CD4-positive, alpha-beta T cell treated with Interleukin-6 for 4 hours (primary cell): ENCODE measurements at places on chromosomes 11 and 22.

DNA sequence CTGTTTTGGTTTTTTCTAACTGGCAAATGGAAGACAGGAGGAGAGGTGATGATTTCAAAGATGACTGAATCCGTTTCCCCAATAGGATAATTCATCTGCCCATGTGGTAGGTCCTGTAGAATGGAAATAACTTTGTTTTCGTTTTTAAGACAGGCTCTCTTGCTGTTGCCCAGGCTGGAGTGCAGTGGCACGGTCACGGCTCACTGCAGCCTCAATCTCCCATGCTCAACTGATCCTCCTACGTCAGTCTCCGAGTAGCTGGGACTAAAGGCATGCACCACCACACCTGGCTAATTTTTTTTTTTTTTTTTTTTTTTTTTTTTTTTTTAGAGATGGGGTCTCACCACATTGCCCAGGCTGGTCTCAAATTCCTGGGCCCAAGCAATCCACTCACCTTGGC is 77.4 kb upstream of the BIRC3 start:
- DNase-seq = no peak

DNA sequence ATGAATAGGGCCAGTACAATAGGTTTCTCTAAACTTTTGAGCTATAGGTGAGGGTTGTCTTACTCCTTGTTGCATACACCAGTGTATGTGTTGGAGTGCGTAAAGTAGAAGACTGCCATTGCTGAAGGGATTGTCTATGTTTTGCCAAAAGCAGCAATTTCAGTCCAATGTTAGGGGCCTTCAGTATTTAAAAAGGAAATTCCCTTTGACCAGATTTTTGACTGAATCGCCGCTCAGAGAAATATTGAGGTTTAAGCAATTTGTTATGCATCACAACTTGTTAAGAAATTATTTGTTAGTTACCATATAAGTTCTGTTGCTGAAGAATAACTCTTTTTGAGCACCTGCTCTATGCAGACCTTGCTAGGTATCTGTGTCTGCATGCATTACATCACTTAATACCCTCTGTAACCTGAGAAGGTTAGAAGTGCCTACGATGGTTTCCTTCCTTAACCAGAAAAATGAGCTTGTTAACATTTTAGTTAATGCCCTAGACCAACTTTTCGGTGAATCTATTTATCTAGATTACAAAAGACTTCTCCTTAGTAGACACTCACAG is 33.9 kb downstream of the MMP20 start:
- DNase-seq = no peak

DNA sequence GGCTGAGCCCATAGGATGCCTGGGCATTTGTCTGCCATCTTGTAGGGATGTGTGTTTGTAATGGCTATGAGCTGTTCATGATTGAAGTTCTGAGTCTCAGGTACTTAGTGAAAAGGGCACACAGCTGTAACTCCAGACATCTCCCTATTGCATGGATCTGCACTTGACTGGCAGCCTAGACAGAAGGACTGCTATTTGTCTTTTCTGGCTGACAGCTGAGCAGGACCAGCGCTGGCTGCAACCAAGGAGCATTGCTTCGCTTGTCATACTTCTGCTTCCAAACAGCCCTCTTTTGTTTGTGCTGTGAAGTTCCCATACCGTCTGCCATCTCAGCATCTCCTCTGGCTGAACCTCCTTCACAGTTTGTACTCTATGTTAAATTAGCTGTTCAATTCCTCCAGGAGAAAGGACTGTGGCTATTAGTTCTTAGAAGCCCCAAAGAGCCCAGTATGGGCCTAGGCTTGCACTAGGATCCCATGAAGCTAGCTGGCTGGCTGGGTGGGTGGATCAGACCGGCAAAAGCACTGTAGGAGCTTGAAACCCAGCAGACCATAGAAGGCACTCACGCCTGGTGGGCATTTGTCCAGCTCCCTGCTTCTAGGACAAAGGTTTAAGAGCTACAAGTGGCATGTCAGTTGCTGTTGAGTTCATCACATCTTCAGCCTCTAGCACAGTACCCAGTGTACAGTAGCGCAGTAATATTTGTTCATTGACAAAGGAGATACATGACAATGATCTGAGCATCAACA is 20.4 kb downstream of the HIRA start:
- no peak for DNase-seq

GRCh38 chr11:70854201-70854600 is 398.2 kb downstream of the SHANK2 start:
- no peak for DNase-seq

GRCh38 chr22:29073618-29074275 is 912 bp downstream of the KREMEN1 start:
- peak; percentile 18 for DNase-seq

GRCh38 chr22:21726650-21727049 is 8.9 kb downstream of the YPEL1 start:
- peak; percentile 22 for DNase-seq

DNA sequence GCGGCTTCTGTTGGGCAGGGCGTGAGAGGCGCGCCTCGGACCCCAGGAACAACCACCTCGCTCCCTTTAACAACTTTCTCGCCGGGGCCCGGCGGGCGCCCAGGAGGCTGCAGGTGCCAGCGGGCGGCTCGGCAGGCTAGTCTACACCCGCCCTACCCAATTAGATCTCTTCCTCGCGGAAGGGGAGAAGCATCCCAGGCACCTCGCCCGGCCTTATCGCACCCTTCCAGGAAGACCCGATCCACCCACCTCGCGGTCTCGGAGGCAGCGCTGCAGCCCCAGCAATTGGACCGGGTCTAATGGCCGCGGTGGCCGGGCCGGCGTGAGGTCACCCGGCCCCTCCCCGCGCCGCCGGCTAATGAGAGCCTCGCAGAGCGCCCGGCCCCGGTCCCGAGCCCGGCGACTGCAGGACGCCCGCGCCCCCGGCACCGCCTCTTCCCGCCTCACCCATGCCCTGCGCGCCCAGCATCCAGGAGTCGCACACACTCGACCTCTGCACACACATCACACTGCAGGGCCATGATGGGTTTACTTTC is at the start of gene PLAAT3:
Gene PLAAT3, minus strand, starts transcription at position 298 of the 536 bp plus-strand sequence. CDS start 419 bp downstream, outside the sequence.
- peak; percentile 47 for DNase-seq

GRCh38 chr11:129951201-129951865 is 51.3 kb downstream of the PRDM10 start:
- no peak for DNase-seq

GRCh38 chr11:108466405-108466804 is 924 bp downstream of the C11orf65 start:
- no peak for DNase-seq

DNA sequence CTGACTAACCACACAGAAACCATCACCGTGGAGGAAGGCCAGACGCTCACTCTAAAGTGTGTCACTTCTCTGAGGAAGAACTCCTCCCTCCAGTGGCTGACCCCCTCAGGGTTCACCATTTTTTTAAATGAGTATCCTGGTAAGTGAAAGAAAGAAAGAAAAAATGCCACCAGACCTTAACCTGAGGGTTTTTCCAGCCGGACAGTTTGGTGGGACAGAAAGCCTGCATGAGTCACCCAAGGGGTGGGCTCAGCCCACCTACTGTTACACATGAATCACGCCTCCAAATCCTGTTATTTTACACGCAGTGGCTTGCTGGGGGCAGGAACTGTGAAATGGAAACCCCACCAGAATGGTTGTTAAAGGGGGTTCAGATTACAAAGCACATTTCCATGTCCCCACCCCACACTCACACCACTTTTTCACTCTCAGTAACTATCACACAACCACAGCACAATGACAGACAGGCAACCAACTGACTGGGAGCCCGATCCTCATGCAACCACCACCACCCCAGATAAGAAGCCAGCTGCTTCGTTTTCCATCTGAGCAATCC is 11.9 kb downstream of the CRTAM start:
- no peak for DNase-seq

DNA sequence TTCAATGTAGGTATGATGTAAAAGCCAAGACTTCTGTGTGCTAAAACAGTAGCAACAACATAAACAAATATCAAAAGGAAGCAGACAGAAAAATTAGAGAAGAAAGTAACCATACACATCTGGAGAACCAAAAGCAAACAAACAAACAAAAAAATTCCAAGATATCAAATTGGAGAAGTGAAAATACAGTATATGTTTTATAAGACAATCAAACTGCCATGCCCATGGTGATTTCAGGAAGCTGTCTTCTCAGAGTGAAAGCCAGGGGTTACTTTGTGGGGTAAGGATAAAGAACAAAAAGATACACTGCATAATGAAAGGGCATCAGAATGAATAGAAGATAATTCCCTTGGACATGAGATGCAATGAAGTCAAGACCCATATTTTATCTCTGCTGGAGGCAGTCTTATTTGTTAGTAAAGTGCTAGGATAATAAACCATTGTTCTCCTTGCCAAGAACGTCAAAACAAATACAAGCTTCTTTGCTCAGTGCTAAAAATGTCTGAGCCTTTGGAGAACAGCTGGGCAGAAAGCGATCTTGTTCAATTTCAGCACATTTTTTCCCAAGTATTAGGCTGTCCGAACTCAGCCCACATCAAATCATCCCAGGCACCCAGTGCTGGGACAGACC is 38.1 kb upstream of the LDLRAD3 start:
- DNase-seq = no peak

- DNase-seq = no peak
Observed at GRCh38 chr11:102407901-102408300, 44.7 kb downstream of the TMEM123 start.

GRCh38 chr11:65424205-65425104 is 1.9 kb downstream of the NEAT1 start:
- DNase-seq = peak; percentile 72

GRCh38 chr11:110366291-110366690 is 63.5 kb upstream of the FDX1 start:
- no peak for DNase-seq

DNA sequence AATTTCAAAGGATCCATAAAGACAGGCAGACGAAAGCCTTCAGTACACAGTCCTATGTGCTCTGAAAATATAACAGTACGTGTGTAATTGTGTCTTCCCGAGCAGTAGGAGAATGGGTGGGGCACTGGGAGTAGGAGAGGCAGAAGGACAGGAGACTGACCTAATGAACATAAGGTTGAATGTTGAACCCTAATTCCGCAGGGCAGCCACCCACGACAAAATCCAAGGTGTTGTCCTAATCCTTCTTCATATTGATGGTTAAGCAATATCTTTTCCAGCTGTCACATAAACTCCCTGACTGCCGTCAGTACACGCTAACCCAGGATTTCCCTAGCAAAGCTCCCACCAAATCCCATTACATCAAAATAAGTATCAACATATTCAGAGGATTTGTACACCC is 34.5 kb downstream of the SPATA19 start:
- DNase-seq = no peak

GRCh38 chr11:123374622-123374968 is 55.5 kb upstream of the GRAMD1B start:
- no peak for DNase-seq

- no peak for DNase-seq
Observed at GRCh38 chr22:32411402-32411801, 645 bp downstream of the RTCB start.
